NCI-H460 (cell line): ENCODE measurements at places on chromosomes 11 and 22.

- DNase-seq, result no peak
Measured at GRCh38 chr11:8693555-8693954, 11.0 kb downstream of the RPL27A start.

GRCh38 chr22:37930270-37930951 lies 23.0 kb downstream of the C22orf23 start:
- no peak for DNase-seq

DNA sequence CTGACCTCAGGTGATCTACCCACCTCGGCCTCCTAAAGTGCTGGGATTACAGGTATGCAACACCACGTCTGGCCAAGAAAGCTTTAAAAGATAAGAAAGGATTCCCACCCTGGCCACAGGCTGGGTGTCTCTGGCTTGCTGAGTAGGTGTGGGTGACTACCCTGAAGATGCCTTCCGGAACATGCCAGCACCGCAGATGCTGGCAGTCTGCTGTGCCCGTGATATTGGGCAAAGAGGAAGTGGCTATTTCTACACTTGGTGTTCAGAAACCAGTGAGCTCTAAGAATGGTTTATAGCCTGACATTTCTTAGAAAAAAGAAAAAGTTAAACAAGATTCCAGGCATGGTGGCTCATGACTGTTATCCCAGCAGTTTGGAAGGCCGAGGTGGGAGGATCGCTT lies 6.1 kb downstream of the MRPL11 start:
- no peak for DNase-seq

DNA sequence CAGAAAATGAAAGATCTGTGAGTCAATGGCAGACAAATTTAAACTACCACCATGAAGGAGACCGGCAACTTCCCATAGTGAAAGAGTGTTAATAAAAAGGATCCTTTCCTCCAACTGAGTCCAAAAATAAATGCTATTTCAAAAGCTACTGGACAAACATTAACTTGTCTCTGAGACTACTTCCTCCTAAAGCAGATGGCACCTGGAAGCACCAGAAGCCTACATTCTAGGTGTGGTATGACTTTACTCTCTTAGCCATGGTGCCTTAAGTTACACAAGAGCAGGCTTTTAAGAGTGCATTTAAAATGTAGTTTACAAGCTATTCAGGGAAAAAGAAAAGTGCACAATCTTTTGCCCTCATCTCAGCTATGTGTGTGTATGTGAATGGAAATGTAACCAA lies 2.5 kb downstream of the ARHGAP32 start:
- DNase-seq, result no peak

DNA sequence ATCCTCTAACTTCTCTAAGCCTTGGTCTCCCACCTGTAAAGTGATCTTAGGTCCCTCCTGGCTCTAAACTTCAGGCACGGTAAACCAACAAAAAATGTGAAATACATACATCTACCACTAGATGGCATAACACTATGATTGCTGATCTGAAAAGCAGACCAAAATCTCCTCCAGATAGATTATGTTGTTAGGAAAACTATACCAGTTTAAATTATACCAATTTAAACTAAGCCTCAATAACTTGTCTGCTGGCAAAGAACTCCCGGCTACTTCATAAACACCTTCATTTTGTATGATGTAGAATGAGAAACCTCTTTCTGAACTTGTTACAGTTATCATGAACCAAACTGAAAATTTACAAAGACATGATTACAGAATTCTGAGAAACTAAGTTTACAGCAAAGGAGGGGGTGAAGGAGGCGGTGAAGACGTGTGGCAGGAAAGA lies 85.9 kb downstream of the SBF2 start:
- DNase-seq, result peak; percentile 27

GRCh38 chr11:1436468-1437039 lies 46.8 kb downstream of the BRSK2 start:
- DNase-seq, result no peak

DNA sequence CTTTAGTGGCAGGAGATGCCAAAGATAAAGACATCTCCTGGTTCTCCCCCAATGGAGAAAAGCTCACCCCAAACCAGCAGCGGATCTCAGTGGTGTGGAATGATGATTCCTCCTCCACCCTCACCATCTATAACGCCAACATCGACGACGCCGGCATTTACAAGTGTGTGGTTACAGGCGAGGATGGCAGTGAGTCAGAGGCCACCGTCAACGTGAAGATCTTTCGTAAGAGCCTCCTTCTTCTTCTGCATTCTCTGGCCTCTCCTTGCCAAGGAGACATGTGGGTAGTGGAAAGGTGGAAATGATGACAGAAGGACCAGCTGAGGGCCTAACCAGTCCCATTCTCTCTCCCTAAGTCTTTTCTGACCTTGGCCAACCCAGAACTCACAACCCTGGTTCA lies 110.1 kb upstream of the TTC12 start:
- DNase-seq, result no peak

- DNase-seq, result no peak
Measured at GRCh38 chr11:35363246-35363801, 56.0 kb downstream of the SLC1A2 start.

DNA sequence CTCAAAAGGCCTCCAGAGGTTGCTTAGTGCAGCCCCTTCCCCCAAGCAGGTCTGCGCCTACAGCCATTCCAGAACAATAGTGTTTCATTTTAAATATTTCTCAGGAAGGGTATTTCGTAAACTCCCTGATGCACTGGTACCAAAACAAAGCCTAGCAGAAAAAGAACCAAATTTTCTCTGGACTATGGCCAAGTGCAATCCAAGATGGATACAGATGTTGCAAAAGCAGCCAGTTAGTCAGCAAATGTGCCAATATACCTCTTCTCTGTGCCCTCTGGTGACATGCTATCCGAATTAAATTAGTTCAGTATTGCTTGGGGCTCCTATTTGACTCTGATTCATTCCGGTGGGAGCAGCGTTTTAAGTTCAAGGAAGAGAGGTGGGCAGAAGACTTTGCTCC lies 247.8 kb downstream of the NTM start:
- DNase-seq, result no peak
